ENCODE measurements at places on chromosomes 7 and 10.

- no peak for DNase-seq
Observed at GRCh38 chr7:134308548-134308947, 8.2 kb downstream of the SLC35B4 start.

- DNase-seq = no peak
Observed at GRCh38 chr7:98297626-98298286, 16.3 kb downstream of the BRI3 start.

DNA sequence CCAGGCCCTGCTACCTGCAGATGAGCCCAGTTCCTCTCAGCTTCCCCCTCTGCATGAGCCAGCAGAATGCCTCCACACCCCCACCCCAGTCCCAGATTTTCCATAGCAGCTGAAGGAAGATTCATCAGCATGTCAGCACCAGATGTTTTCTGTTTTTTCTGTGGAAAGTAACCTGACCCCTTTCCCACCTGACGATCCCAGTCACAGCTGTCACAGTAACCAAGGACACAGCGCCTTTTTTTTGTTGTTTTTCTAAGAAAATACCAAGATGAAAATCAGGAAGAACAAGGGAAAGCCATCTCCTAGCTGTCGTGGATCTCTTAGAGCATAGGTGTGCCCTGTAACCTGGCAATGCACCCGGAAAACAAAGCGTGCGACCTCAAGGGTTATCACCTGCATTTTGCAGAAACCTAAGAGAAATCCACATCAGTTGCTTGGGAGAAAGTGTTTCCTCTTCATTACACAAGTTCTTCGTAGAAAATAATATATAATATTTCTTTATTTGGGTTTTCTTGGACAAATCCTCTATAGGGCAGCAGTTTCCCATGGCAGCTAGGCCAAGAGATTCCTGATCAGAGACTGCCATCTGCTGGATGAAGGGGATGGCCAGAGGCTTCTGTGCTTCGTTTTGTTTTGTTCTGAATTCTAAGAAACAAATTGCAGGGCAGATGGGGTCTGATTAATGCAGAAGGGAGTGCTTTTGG lies 401.9 kb downstream of the TNS3 start:
- DNase-seq = no peak

DNA sequence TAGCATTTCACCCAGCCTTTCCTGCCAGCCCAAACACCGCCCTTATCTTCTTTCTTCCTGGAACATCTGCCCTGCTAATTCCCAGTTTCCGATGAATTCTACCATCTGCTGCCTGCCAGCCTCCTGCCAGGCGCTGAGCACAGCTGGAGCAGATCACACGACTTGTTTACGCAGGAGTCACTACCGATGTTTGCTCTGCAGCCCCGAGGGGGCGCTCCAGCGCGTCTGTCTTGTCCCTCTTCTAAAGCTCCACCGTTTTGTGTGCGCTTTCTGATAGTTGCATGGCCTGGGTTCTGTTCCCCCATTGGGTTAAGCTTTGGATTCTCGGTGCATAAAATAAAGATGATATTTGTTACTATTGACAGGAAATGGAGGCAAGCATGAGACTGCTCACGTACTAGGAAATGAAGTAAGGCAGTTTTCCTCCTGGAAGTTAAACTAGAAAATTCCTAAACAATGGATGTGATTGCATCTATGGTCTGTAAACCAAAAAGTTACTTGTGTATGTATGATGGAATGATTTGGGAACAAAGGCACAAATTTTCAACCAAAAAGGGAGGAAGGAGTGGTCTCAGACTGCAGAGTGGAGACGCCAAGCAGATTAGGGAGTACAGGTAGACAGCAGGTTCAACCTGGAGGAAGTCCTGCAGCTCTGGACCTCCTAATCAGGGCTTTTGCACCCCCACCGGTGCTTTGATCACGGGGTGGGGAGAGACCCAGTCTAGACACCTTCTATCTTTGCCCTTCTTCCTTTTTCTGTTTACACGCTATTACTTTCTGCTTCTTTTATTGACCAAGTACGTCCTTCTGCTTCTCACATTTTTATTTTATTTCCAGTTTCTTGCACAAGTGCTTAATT lies 2.2 kb upstream of the RBM17 start:
- DNase-seq = peak; percentile 63

- DNase-seq = no peak
Observed at GRCh38 chr7:65731562-65732035, 141.3 kb upstream of the VKORC1L1 start.

DNA sequence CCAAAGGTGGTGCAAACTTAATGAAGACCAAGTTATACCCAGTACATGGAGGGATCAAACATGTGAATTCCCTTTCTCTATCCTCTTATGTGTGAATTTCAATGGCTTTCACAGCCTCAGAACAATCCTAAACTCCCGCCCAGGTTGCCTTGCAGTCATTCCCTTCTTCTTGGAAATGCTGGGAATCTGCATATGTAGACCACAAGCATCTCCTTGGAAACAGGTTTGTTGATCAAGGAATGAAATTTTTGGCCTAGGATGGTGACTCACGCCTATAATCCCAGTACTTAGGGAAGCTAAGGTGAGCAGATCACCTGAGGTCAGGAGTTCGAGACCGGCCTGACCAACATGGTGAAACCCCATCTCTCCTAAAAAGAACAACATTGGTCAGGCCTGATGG lies 77.8 kb upstream of the ABI1 start:
- DNase-seq = no peak

DNA sequence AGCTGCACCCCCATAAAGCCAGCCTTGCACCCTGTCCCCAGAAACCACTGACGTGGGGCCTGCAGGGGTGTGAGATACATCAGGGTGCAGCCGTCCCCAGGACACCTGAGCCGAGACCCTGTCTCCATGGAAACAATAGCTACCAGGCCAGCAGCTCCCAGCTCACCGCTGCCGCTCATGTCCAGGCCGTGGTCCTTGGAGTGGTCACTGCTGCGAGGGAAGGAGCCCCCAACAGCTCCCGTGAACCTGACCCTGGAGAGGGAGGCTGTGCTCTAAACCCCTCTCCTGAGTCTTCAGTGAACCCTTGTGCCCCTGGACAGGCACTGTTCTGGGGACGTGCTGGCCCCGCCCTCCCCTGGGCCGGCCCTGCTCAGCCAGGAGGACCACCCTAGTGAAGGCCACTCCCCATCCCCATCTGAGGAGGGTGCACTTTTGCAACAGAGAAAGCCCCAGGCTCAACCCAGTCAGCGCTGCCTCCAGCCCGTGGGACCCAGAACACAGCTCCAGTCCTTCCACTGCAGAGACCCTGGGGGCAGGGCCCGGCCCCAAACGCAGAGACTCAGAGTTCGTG lies 19.6 kb upstream of the INPP5A start:
- no peak for DNase-seq

DNA sequence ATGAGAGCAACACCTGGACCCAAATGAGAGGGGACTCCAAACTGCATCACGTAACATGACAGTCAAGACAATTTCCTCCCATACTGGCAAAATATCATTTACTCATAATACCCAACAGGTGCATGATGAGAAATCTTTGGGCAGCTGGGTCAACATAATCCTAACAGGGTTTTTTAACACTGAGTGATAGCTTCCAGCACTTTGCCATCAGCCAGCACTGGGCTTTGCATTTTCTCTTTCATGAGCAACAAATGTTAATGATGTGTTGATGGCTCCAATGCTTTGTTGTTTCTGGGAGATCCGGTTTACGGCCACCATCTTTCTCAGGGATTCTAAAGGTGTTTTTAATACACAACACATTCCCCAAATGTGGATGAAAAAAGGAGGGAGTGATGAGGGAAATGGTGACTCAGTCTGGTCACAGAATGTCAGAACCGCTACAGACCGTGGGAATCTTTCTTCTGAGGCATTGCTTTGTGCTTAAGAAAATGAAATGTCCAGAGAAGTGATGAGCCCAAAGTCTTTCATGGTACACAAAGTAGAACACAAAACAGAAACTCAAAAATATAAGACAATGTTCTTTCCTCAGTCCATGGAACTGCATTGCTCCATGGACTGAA lies 705.7 kb upstream of the IGFBP3 start:
- DNase-seq = no peak

GRCh38 chr7:30835396-30835915 lies 64.2 kb downstream of the MINDY4 start:
- DNase-seq = no peak

- DNase-seq = no peak
Observed at GRCh38 chr10:12633776-12634620, 284.7 kb downstream of the CAMK1D start.

DNA sequence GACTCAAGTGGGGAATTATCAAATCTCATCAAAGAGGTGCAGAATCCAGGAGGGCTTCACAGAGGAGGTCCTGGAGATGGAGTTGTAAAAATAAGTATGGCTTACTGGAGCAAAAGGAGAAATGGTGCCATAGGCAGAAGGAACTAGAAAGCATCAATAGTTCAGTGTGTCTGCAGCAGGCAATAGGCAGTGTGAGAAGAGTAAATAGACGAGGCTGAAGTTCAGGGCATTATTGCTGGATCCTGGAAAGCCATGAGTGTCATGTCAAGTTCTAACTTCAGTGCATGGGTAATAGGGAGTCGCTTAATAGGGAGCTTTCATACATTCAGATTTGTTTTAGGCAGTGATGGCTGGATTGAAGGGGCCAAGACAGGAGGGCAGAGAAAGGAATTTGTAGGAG lies 39.3 kb downstream of the CYP26A1 start:
- no peak for DNase-seq

DNA sequence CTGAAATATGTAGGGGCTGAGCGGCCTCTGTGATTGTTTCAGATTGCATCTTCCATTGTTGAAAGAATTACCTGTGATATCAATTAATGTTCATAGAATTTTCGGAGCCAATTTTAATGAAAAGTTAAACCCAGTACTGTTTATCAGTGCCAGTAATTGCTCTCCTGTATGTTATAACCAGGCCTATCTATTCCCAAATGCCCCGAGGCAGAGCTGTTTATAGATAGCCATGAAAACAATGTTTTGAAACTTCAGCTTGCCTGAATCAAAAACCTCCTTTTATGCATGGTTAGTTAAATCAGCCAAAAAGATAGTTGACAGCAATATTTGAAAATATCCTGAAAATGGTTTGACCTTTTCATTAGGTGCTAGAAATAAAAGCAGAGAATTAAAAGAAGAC lies 50.1 kb upstream of the HDAC9 start:
- DNase-seq = no peak

- DNase-seq = no peak
Observed at GRCh38 chr7:131279044-131279443, 48.6 kb upstream of the MKLN1 start.

GRCh38 chr7:74311305-74311744 lies 22.1 kb downstream of the CLIP2 start:
- DNase-seq = no peak

DNA sequence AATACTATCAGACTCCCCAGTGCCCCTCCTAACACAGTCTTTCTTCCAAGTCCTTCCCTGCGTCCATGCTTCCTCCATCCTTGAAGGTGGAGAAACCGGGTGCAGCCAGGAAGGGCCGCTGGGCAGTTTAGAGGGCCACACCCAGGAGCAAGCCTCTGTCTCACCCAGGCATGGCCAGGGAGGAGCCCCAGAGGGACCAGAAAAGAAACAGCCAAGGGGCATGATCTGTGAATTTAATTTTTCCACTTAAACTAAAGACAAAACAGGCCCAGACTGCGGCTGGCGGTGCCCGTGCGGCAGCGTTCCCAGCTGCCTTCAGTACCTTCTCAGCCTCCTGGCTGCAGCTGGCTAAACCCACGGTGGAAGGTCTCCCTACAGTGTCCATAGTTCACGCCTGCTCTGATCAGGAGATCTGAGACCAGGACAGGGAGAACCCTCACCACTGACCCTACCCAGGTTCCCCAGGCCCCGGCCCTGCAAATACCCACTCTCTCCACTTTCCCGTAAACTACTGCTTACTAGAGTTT lies 12.9 kb downstream of the UNCX start:
- no peak for DNase-seq

- no peak for DNase-seq
Observed at GRCh38 chr7:121235201-121235600, 93.6 kb upstream of the WNT16 start.

GRCh38 chr7:12884033-12884432 lies 196.6 kb downstream of the ARL4A start:
- no peak for DNase-seq

DNA sequence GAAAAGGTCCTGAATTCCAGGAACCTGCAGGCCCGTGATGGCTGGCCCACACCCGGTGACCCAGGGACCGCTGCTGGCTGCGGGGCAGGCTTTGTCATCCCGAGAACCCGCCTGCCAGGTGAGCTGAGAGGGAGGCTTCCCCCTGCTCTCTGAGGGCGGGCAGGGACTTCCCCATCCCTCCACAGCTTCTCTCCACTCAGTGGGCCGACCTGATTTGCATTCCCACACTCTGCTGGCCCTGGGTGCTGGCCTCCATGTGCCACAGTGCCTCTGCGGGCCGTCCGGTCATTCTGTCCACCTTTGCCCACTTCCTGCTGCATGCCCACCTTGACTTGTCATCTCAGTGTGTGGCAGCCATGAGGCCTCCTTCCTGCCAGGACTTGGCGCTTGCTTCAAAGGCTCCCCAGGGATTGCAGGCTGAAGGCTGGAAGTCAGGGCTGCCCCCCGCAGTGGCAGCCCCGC lies 35.3 kb downstream of the PALD1 start:
- no peak for DNase-seq

- DNase-seq = no peak
Observed at GRCh38 chr7:134623193-134623592, 23.5 kb upstream of the BPGM start.

Measured in NCI-H2081 treated with DMSO at 0.1 percent for 48 hours (cell line).